Thymus (tissue), 14 donors: ENCODE measurements at places on chromosomes 2 and 18. TPM values are rescaled to one million over a fixed set of nuclear protein-coding genes. Genes with fewer than 3 reads are reported as not detected.

DNA sequence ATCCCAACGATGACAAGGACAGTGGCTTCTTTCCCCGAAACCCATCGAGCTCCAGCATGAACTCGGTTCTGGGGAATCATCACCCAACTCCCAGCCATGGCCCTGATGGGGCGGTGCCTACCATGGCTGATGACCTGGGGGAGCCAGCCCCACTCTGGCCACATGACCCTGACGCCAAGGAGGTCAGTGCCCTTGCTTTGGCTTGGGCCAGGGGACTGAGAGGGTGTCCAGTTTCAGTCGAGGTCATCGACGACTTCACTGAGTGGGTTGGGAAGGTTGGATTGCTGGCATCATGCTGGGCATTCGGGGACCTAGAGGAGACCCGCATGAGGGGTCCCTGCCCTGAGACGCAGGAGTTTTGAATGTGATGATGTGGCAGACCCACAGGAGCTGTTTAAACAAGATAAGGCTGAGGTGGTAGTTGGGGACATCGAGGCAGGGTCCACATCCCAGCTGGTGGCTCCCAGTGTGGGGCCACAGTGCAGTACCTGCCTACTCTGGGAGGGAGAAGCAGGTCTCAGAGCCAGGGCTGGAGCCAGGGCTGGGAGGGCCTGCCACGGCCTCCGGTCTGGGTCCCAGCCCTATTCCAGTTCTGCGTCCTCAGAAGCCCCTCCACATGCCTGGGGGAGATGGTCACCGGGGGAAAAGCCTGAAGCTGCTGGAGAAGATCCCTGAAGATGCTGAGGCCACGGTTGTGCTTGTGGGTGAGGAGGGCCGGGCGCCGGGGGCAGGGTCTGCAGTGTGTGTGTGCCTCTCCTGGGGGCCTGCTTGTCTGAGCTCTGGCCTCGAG is 6.0 kb downstream of the SLC4A3 start:
- H3K27me3 ChIP-seq = peaks cover 4% of the 10 kb centered on the region
- H3K4me1 ChIP-seq = peaks cover 3% of the 10 kb centered on the region
- no peak for DNase-seq

Gene ACVR1C
- total RNA-seq = 0.24 TPM

- H3K27ac ChIP-seq = peak overlapping the region; percentile 45
- no peak for DNase-seq
- H3K27me3 ChIP-seq = peaks cover 9% of the 10 kb centered on the region
- H3K4me3 ChIP-seq = no peak overlapping the region
- H3K36me3 ChIP-seq = no peaks in the 10 kb centered on the region
Measured at GRCh38 chr2:6913415-6914157, 3.6 kb upstream of the RNF144A start.

Gene RESP18
- not detected for total RNA-seq

DNA sequence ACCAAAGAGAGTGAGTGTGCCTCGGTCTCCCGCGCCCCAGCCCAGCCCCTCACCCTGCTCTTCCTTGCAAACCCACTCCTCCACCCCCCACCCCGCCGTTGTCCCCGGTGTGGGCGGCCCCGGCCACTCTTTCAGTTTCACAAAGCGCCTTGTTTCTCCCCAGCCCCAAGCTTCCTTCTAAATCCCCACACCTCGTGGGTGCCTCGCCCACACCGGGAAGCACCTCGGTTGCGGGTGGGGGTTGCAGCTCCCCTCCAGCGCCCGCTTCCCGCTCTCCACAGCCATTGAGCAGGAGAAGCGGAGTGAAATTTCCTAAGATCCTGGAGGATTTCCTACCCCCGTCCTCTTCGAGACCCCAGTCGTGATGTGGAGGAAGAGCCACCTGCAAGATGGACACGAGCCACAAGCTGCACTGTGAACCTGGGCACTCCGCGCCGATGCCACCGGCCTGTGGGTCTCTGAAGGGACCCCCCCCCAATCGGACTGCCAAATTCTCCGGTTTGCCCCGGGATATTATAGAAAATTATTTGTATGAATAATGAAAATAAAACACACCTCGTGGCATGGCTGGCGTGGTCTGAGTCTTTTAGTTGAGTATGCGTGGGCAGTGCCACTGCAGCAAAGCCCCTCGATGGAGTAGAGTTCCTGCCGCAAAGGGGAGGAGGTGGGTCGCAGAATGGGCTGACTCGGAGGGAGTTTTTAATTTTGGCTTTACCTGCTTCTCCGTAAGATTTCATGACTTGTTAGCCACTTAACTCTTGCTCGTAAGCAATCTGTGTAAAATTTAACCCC is 848 bp downstream of the TMSB10 start:
- peaks cover 2% of the 10 kb centered on the region for H3K36me3 ChIP-seq
- peaks cover 26% of the 10 kb centered on the region for H3K4me1 ChIP-seq
- no peak for DNase-seq
- H3K27ac ChIP-seq = peak overlapping the region; percentile 98

DNA sequence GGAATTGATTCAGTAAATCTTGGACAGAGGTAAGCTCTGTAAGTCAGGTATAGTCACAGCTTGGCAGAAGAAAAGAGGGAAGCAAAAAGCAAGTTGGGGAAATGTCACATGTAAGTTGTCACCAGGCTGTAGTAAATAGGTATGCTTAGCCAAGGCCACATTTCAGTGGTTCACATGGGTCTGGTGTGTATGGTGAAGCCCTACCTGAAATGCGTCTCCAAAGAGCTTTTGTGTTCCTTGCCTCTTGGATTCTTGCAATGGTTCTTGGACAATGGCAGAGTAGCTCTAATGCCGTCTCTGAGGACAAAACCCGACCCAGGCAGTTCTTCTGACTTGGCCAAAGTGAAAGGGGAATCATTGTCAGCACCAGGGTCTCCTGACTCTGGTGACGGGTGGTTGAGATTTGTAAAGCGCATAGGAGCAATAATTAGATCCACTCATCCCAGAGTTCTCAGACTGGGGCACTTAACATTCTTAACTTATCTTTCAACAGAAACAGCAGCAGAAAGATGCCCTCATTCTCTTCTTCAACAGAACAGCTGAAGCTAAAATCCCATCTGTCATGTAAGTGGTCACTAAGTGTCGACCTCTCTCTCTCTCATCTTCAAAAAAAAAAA is 34.4 kb upstream of the RPL37A start:
- peaks cover 9% of the 10 kb centered on the region for H3K36me3 ChIP-seq
- H3K27me3 ChIP-seq = no peaks in the 10 kb centered on the region
- no peak overlapping the region for H3K27ac ChIP-seq
- DNase-seq = no peak
- H3K4me1 ChIP-seq = no peaks in the 10 kb centered on the region
- no peak overlapping the region for H3K4me3 ChIP-seq

- DNase-seq = no peak
- no peaks in the 10 kb centered on the region for H3K36me3 ChIP-seq
- peak overlapping the region; percentile 79 for H3K4me3 ChIP-seq
- peaks cover 69% of the 10 kb centered on the region for H3K27me3 ChIP-seq
- peaks cover 13% of the 10 kb centered on the region for H3K4me1 ChIP-seq
Measured at GRCh38 chr2:240433973-240434727, 1.3 kb upstream of the GPC1 start.

Gene NEB
- total RNA-seq = 3.9 TPM

DNA sequence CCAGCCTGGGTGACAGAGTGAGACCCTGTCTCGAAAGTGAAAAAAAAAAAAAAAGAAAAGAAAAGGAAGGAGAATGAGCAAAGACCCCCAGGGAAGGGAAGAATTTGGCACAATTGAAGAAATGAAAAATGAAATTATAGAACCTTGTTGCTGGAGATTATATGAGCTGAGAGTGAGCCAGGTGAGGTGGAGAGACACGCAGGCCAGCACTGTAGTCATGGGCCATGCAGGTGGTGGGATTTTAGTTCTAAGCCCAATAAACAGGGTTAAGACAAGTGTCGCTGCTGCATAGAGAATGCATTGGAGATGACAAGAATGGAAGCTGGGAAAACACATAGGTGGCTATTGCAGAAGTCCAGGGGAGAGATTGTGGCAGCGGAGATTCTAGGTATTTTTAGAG is 32.3 kb downstream of the FBLN7 start:
- H3K27me3 ChIP-seq = no peaks in the 10 kb centered on the region
- H3K4me1 ChIP-seq = no peaks in the 10 kb centered on the region
- H3K4me3 ChIP-seq = no peak overlapping the region
- no peaks in the 10 kb centered on the region for H3K36me3 ChIP-seq

Gene APOB
- 0.09 TPM for total RNA-seq

DNA sequence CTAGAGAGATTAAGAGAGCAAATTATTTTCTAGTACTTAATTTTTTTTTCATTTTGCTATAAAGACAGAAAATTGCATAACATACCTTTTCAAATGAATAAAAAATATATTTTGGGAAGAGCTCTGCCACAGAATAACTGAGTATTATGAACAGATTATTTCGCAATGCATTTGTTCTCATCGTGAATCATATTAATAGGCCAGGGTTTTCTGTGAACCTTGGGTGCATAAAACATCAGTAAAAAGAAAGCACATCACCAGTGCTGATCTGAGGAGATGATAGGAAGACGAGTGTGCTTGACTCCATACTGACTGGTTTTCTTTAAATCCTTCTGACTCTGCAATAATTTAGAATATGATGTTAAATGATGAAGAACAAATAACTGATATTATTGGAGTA is 409.1 kb downstream of the CPS1 start:
- H3K27me3 ChIP-seq = no peaks in the 10 kb centered on the region
- H3K27ac ChIP-seq = no peak overlapping the region
- H3K4me3 ChIP-seq = no peak overlapping the region
- H3K36me3 ChIP-seq = no peaks in the 10 kb centered on the region
- DNase-seq = no peak

DNA sequence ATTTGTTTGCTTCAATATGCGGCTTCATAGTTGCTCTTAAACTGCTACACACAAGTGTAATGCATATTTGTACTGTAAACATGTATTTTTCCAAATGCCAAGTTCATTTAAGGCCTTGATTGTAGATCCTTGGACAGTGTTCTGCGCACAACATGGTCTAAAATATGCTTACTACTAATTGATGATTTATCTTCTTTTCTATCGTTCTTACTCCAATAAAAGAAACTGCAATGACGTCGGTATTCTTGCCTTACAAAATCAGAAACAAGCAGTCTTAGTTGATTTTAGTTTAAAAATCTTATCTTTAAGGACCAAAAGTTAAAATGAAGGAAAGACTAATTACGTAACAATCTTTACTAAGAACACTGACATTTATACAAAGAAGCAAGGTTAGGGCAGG is 224.3 kb upstream of the SMAD7 start:
- H3K27me3 ChIP-seq = no peaks in the 10 kb centered on the region
- H3K4me1 ChIP-seq = no peaks in the 10 kb centered on the region
- no peaks in the 10 kb centered on the region for H3K36me3 ChIP-seq

- no peak overlapping the region for H3K4me3 ChIP-seq
- DNase-seq = no peak
- H3K36me3 ChIP-seq = no peaks in the 10 kb centered on the region
- H3K27ac ChIP-seq = no peak overlapping the region
Measured at GRCh38 chr2:204625135-204625534, 79.9 kb downstream of the PARD3B start.

Gene SOCS6
- 5.4 TPM for total RNA-seq

- H3K27me3 ChIP-seq = no peaks in the 10 kb centered on the region
- H3K4me1 ChIP-seq = no peaks in the 10 kb centered on the region
- no peaks in the 10 kb centered on the region for H3K36me3 ChIP-seq
- no peak overlapping the region for H3K4me3 ChIP-seq
- no peak for DNase-seq
Measured at GRCh38 chr2:27988718-27989117, 98.2 kb downstream of the BABAM2 start.

DNA sequence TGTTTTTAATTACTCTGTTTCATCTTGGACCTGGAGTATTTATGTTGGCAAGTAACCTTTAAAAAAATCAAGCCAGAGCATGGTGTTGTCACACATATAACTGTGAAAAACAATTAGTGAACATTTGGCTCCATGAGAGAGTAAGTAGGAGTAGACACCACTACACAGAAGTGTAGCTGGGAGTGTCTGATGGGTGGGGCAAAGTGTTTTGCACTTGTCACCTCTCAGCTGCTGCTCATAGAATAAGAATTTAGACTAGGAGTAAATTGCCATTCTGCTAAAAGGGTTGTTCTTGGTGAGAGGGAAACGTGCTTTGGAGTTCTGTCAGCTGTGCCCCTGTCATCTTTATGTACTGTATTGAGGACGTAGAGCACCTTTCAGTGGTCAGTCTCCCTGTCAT is 114.5 kb downstream of the TTC27 start:
- no peak for DNase-seq
- no peaks in the 10 kb centered on the region for H3K36me3 ChIP-seq
- no peak overlapping the region for H3K4me3 ChIP-seq
- H3K27me3 ChIP-seq = no peaks in the 10 kb centered on the region
- no peaks in the 10 kb centered on the region for H3K4me1 ChIP-seq

Gene RAB27B
- total RNA-seq = 1.5 TPM

Gene TMEM163
- total RNA-seq = 5.0 TPM

GRCh38 chr18:59870623-59871130 is 29.1 kb upstream of the PMAIP1 start:
- no peaks in the 10 kb centered on the region for H3K4me1 ChIP-seq
- no peaks in the 10 kb centered on the region for H3K27me3 ChIP-seq
- DNase-seq = no peak
- no peaks in the 10 kb centered on the region for H3K36me3 ChIP-seq
- H3K27ac ChIP-seq = no peak overlapping the region
- H3K4me3 ChIP-seq = no peak overlapping the region

- H3K4me1 ChIP-seq = no peaks in the 10 kb centered on the region
- no peak overlapping the region for H3K4me3 ChIP-seq
- no peaks in the 10 kb centered on the region for H3K27me3 ChIP-seq
- H3K36me3 ChIP-seq = peaks cover 5% of the 10 kb centered on the region
Measured at GRCh38 chr2:24730481-24730880, 62.7 kb downstream of the PTRHD1 start.

- no peak overlapping the region for H3K27ac ChIP-seq
- H3K36me3 ChIP-seq = no peaks in the 10 kb centered on the region
- no peak for DNase-seq
- peaks cover 6% of the 10 kb centered on the region for H3K4me1 ChIP-seq
Measured at GRCh38 chr2:104885119-104885782, 31.3 kb downstream of the POU3F3 start.

DNA sequence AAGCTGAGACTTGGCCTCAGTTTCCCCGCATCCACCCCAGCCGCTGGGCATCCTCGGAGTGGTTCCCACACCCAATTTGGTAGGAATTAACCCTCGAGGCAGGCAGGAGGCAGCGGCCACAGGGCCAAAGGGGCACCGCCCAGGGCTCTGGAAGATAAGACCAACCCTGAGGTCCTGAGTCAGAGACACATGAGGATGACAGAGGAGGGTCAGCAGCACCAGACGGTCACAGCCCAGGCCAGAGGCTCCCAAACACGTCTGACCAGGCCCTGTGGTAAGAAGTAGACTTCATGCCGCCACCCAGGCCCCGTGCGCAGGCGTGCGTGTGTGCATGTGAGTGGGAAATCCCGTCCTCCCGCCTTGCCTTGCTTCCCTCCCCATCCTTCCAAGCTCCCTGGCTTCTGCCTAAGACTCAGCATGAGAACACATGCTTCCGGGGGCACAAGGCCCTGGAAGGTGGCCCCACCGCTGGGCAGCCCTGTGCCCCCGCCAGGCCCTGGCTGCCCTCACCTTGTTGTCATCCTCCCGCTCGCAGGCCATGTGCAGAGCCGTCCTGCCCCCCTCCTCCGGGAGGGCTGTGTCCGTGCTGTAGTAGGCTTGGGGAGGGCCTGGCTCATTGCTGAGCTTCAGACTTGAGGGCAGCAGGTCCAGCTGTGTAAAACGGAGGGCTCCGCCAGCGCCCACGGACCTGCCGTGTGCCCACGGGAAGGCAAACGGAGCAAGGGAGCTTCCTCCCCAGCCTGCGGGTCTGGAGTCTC is 46.3 kb downstream of the ANKMY1 start:
- no peak overlapping the region for H3K4me3 ChIP-seq
- no peaks in the 10 kb centered on the region for H3K27me3 ChIP-seq
- no peak overlapping the region for H3K27ac ChIP-seq
- no peak for DNase-seq
- no peaks in the 10 kb centered on the region for H3K4me1 ChIP-seq

Gene OTX1
- not detected for total RNA-seq
